ENCODE measurements at places on chromosomes 16 and 17.
A peak's percentile ranks its signal among the peaks of the same experiment; 100 is the strongest.

GRCh38 chr16:1535391-1536291 is 2.2 kb downstream of the TMEM204 start:
- no peak for DNase-seq

DNA sequence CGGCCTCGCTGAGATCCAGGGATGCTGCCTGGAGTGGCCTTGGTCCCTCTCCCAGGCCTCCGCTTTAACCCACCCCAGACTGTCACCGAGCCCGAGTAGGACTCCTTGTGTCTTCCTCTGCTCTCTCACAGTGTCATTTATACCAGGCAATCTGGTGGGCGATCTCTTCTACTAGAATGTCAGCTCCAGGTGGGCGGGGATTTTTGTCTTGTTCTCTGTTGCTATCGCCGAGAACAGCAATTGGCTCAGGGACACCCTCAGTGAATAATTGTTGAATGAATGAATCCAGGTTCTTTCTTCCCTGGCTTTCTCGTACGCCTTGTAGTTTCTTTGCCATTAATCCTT is 591 bp downstream of the DHX38 start:
- no peak for DNase-seq

DNA sequence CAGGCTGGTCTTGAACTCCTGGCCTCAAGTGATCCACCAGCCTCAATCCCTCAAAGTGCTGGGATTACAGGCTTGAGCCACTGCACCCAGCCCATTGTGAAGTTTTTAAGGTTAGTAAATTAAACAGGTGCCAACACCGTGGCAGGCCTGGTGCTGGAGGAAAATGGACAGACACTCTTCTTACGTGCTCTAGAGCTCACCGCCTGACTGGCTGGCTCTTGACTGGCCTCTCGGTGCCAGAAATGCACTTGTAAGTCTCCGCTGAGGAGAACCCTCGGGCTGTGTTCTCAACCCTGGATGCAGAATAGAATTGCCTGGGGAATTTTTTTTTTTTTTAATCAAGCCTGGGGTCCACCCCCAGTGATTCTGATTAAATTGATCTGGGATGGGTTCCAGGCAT is 10.3 kb upstream of the HAS3 start:
- no peak for DNase-seq

DNA sequence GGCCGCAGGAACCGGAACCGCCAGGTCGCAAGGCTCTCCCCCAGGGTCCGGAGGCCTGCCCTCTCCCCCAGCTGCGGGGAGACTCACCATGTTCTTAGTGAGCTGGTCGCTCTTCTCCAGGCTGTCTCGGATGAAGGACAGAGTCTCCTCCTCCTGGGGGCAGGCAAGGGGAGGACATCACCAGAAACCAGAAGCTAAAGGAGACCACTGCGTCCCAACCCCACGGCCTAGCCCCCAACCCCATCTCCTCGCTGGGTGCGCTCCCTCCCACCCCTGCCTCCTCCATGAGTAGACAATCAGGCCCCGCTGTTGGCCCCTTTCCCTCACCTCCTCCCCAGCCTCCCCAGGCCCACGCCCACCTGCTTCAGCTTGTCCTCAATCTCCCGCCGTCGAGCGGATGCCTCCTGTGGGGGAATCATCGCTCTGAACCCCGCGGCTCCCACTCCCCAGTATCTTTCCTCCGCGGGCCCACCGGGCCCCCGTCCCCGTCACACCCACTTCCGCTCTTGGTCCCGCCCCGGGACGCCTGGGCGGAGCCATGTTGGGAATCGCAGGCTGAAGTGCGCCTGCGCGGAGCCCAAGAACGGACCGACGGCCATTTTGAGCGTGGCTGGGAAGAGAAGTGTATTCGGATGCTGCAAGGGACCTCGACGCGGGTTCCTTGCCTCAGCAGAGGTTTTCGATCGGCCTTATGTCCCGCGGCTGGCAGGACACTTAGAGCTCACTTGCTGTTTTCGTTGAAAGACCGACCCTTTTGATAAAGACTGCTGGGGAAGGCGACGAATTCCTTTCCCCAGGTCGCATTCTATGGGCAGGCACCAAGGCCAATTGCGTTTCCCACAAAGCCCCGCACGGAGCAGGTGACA is at the start of gene EXOC7:
TSS of gene EXOC7 (minus strand) at position 514 of the 866 bp plus-strand sequence. CDS start at position 419, 95 bp downstream.
- peak; percentile 91 for DNase-seq

DNA sequence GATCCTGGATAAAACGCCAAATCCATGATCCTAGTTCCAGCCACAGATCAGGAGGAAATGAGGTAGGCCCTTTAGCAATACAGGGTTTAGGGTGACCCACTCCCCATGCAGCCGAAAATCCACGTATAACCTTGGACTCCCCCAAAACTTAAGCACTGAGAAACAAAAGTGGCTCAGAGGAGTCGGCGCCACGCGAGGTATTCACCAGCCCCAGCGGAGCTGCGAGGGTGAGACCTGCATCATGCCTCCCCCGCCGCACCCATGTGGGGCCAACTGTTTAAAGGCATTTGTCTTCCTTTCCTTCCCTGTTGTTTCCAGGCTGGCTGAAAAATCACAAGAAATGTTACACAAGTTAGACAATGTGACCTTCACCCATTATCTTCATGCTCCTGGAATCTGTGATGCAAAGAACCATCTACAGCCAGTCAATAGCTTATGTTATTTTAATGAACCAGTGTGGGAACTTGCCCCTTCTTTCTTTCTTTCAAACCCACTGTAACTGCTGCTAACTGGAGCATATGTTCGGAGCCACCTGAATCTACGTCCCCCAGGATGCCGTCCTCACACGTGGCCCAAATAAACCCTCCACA is 98.2 kb upstream of the METRNL start:
- no peak for DNase-seq

DNA sequence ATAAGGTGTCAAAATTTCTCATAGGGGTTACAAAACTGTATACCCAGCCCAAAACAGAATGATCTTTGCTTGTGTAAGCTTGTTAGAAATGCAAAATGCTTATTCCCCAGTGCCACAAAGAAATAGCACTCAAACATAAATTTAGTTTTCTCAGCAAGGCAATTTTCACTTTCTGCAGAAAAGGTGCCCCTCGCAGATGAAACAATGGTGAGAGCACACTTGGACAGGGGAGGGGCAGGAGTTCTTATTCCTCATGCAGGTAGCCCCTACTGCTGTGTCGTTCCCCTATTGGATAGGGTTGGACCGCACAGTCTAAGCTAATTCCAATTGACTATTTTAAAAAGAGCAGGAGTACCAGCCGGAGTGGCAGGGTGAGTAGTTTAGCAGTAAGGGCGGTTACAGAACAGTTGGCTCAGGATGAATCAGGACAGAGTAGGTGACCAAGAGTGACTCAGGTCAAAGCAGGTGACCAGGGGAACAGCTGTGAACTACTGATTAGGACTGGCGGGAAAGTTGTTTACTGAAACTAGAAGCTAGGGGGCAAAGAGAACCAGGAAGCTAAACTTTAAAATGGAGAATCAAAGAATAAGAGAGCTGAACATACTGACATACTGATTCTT is 5.5 kb upstream of the LDHD start:
- DNase-seq = no peak

DNA sequence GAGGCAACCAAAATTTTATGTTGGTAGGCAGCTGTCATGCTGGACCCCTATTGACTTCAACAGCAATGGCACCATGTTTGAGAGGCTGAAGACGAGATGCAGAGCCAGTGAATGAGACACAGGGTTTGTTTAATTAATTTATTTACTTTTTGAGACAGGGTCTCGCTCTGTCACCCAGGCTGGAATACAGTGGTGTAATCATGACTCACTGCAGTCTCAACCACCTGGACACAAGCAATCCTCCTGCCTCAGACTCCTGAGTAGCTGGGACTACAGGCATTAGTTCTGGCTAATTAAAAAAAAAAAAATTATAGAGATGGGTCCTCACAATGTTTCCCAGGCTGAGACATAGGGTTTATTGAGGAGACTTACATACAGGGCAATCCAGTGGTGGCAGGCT is 36.2 kb upstream of the PPM1D start:
- no peak for DNase-seq

GRCh38 chr16:53932975-53933374 is 229.0 kb downstream of the FTO start:
- no peak for DNase-seq

DNA sequence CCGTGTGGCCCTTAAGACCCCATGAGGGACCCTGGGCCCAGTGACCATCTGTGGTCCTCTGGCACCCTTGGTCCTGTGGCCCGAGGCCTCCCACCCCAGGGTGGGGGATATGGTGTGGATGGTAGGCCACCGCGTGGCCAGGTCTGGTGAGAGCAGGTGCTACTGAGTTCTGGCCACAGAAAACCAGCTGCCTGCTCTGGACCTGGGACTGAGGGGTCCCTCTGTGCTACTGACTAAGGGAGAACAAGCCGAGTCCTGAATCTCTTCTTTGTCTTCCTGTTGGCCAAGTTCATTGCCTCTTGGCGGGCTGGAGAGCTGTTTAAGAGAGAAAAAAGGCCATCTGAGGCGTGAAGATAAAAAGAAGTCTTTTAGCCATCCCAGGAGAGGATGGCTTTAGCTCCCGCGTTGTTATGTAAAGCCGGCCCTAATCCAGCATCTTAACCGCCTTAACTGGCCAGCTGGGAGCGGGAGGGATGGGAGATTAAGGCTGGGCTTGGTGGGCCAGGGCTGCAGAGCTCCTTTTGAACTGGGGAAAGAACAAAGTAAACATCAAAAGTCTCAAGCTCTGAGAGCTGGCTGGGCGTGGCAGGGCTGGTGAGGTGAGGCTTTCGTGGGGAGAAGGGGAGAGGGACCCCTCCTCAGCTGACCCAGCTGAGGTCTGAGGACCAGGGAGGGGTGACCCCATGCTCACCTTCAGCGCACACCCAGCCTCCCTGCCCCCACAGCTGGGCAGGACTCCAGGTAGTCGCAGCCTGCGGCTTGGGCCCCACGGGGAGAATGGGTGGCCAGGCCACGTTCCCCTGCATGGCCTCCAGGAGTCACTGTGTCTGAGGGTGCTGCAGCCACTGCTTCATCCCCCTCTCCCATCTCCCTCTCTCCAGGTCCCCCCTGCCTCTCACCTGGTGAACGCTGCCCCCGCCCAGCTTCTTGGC is 62.4 kb downstream of the NKD1 start:
- no peak for DNase-seq

GRCh38 chr16:74501484-74502478 is 80.5 kb upstream of the CLEC18B start:
- no peak for DNase-seq

GRCh38 chr16:12818326-12818725 is 14.6 kb upstream of the CPPED1 start:
- no peak for DNase-seq

- DNase-seq = no peak
Observed at GRCh38 chr16:19872935-19873334, 11.7 kb downstream of the GPRC5B start.

DNA sequence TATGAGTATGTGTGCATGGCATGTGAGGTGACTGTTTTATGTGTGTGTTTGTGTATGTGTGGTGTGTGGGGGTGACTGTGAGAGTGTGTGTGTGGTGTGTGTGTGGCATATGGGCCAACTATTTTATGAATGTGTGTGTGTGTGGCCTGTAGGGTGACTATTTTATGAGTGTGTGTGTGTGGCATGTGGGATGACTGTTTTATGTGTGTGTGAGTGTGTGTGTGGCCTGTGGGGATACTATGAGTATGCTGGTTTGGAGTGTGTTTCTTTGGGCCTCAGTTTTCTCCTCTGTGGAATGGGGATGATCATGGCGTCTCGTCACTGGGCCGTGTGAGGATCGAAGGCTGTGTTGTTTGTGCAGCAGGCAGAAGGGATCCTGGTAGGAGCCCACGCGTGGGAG is 152.1 kb upstream of the PLCG2 start:
- no peak for DNase-seq

GRCh38 chr16:4358831-4359561 is 7.9 kb upstream of the PAM16 start:
- peak; percentile 61 for DNase-seq

DNA sequence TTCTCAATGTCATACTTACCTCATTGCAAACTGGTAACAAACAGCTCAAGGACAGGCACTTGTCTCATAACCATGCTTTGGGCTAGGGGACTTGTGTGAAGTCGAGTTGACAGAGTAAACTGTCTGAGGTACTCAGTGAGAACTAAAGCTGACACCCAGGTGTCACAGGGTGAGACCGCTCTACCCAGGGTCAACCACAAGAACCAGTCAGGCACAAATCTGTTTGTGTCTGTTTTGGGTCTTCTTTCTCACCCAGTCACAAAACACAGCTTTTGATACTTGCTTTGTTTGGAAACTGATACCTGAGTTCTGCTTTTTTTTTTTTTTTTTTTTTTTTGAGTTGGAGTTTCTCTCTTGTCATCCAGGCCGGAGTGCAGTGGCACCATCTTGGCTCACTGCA is 161.1 kb downstream of the STX8 start:
- no peak for DNase-seq

DNA sequence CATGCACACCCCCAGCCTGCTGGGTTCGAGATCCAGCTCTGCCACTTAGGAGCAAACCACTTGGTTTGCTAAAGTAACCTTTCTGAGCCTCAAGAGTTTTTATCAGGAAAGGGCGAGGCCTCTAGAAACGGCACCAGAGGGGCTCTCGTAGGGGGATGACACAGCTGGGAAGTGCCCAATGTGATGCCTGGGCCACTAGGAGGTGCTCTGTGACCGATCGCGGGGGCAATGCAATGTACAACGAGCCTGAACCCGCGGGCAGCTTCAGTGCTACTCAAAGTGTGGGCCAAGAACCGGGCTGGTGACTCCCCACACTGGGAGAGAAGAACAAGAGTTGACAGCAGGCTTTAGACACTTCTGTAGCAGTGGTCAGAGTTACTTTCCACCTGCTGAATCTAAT is 9.4 kb downstream of the C16orf89 start:
- DNase-seq = no peak

DNA sequence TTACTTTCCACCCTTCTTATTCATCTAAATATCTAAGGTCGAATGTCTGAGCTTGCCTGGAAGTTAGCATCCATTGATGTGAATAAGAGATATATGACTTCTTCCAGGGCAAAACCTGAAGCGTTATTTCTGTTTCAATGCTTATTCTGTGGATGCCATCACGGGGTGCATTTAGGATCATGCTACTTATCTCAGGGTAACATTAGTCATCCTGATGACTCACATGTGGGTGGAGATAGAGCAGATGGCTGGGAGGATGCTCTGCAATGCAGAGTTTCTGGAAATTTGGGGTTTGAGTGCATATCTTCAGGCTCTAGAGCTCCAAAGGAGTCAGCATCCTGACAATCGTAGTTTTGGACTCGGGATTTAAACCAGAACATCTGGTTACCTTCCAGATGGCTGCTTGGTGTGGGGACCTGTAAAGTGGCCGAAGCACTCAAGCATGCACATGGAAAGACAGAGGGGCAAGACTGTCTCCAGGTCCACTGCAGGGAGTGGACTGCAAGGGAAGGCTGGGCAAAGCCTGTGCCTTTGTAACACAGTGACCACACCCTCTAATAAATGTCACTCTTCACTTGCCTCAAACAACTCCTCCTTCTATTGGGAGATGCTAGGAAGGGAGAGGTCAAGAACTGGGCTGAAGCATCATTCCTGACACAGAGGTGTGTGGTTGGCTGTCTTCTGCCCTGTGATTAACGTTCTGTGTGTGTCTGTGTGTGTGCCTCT is 175.2 kb upstream of the SALL1 start:
- no peak for DNase-seq

GRCh38 chr17:77529328-77529650 is 388.5 kb downstream of the SEC14L1 start:
- DNase-seq = no peak

- DNase-seq = no peak
Observed at GRCh38 chr17:41777157-41777573, 9.3 kb downstream of the JUP start.

GRCh38 chr16:85452364-85453193 is 160.5 kb upstream of the GSE1 start:
- DNase-seq = no peak

- no peak for DNase-seq
Observed at GRCh38 chr17:43418441-43419374, 19.9 kb downstream of the ARL4D start.
